ENCODE measurements at places on chromosomes 1 and 21.

GRCh38 chr21:14734191-14734590 lies 188.1 kb upstream of the SAMSN1 start:
- DNase-seq = no peak

- no peak for DNase-seq
Observed at GRCh38 chr1:175802407-175803123, 59.2 kb upstream of the TNR start.

DNA sequence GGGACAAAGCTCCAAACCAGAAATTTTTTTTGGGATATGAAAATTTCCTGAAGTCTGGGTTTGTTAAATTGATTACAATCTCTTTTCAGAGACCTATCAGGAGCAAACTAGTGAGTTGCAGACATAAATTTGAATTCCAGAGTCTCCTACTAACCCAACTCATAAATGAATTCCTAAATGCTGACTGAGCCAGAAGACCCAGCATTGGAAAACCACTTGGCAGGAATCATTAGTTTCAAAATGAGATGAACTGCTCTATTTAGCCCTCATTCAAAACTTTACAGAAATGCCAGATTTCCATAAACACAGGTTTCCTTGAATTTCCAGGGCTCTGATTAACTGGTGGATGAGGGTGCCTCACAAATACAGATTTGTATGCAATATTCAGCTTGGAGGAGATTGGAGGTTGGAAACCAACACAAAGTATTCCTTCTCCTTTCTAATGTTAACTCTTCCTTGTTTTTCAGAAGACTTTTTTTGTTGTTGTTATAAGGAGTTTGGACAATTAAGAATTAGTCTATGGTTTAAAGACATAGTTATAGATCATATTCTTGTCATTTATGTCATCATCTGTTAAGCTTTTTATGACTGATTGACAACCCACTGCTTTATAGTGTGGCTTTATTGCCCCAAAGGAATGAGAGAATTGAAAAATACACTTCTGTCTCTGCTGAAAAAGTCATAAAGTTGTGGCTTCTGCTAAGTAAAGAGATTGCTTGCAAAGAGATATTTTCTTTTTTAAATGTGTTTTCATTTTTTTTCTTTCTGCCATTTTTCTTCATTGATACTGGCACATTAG lies 222.8 kb downstream of the HLX start:
- no peak for DNase-seq

- DNase-seq = peak; percentile 47
Observed at GRCh38 chr1:226798427-226799411, 59.6 kb upstream of the ITPKB start.

GRCh38 chr1:118290571-118290970 lies 105.5 kb upstream of the SPAG17 start:
- no peak for DNase-seq

DNA sequence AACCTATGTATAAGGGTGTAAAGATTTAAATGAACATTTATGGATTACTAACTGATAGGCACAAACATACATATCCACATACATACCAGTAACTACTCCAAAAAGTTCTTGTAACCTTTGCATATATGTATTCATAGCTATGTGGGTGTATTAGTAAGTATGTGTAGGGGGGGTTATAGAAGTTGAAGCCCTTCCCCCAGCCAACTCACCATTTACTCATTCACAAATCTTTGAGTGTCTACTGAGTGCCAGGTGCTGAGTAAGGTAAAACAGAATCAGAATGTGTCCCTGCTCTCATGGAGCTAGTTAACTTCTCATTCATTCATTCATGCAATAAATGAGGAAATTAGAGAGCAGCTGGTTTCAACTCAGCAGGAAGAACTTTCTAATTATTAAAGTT lies 1.3 kb downstream of the C1orf146 start:
- no peak for DNase-seq

- no peak for DNase-seq
Observed at GRCh38 chr1:110671361-110671760, 3.4 kb downstream of the KCNA3 start.

- no peak for DNase-seq
Observed at GRCh38 chr21:15795533-15795932, 65.8 kb downstream of the USP25 start.

DNA sequence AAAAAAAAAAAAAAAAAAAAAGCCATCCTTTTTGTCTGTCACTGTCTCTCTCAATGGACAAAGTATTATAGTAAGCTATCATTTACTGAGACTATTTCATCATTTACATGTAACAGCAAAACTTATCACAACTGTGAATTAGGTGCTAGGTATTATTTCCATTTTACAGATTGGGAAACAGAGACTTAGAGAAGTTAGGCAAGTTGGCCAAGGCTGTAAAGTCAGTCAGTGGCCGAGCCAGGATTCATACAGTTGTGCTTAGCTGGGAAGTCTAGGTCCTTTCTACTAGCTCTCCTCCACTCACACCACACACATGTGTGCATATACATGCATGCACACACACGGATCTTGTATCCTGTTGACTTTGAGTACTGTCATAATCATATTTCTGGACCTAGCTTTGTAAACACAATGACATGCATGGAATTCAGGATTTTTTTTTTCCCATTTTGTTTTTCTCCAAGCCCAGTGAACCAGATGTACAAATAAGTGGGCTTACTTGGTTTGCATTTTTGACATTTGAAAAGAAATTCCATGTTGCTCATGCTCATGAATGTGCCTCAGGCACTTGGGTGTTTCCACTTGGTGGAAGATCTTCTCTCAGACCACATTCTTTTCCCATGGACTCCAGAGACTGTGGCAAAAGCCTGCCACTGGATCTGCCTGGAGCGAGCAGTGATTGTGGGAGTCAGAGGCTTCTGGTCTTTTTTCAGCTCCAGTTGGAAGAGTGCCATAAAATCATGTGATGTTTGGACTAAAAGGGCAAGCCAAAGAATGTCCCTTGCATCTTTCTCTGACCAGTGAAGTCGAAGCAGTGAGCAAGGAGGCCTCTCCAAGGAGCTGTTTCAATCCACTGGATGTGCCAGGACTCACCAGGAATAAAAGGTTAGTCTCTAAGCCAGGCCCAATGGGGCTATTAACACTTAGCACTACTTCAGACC lies 61.7 kb upstream of the DNAJC6 start:
- no peak for DNase-seq

DNA sequence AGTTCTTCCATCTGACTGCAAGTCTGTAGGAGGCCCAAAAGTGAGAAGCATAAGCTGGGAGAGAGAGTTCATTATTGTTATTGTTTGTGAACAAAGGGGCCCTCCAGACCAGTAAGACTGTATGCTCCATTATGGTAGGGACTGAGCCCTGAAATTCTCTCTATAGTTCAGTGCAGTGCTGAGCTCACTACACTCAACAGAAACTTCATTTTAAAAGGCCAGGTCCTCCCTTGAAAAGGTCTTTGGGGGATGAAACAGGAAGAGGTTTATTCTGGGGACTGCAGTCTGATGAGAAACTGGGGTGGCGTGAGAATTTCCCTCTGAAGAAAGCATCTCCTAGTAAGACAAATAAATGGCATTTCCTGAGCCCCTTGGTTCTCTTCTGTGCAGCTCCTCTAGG lies 5.5 kb upstream of the GATAD2B start:
- no peak for DNase-seq

DNA sequence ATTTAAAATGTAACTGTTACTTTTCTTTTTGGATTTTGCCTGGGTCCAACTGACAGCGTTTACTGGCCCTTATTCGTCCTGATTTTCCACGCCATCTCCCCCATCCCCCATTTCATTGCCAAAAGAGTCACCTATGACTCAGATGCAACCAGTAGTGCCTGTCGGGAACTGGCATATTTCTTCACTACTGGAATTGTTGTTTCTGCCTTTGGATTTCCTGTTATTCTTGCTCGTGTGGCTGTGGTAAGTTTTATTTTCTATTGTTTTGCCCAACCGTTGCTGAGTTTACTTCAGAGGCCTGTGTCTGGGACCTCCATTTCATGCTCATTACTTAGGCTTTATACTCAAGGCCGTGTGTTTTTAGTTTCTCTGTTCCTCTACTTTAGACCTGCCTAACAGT lies 9.3 kb downstream of the LEPR start:
- DNase-seq = no peak

DNA sequence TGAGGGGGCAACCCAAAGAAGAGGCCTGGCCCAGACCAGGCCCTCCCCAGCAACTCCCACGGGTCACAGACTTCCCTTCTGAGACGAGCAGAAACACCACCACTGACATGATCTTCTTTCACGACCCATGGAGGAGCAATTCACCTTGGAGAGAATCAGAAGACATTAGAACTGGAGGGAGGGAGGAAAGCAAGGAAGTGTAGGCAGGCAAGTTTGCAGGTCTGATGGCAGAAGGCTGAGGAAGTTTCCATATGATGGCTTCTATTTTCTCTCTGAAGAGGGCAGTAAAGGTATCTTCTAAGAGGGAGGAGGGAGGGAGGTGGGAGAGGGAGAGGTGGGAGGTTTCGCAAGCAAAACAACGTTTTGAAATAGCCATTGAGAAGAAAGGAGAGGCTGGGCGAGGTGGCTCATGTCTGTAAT lies 1.4 kb upstream of the UBXN10 start:
- no peak for DNase-seq

DNA sequence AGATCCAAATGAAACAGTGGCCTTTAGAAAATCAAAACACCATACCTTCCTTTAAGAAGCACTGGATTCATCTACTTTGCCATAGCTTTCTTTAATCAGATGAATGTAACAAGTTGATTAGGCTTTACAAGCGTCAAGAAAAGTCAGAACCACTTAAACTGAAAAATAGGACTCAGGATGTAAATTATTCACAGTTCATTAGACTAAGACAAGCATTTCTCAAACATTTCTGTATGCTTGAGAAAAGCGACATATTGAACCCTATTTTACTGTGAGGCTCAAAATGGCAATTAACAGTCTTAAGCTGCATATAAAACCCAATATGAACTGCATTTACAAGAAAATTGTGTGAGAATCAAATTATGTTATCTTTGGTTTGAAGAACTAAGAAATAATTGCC lies 256.7 kb upstream of the SNX7 start:
- DNase-seq = no peak

GRCh38 chr1:73839922-73840321 lies 358.1 kb downstream of the LRRIQ3 start:
- DNase-seq = no peak

DNA sequence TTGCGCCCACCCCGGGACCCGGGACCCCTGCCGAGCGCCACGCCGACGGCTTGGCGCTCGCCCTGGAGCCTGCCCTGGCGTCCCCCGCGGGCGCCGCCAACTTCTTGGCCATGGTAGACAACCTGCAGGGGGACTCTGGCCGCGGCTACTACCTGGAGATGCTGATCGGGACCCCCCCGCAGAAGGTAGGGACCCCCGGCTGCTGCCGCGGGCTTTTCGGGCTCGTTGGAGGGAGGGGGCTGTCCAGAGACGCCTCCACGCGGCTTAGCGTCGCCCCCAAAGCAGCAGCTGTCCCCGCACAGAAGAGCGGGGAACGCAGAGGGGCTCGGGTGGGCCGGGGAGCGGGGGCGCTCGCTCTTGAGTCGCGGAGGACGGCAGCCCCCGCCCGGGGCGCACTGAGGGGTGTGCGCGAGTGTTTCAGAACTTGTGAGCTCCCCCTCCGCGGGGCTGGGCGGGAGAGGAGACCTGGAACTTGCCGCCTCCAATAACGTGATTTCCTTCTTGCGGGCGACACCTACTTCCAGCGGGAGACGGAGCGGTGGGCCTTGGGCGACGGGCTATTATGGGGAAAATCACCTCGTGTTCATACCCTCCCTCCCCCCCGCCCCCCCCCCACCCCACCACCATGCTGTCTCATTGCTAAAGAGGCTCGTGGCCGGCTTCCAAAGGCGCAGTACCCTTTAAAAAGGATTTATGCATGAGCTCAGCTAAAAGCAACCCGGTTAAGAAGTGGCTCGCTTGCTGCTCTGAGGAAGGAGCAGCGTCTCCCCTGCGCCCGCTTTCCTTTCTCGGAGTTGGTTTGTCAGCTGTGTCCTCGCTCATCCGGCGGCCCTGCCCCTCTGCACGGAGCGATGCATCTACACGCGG lies 664 bp downstream of the BACE2 start:
- DNase-seq = no peak

GRCh38 chr1:147634645-147635044 lies 35.7 kb downstream of the ACP6 start:
- no peak for DNase-seq

- no peak for DNase-seq
Observed at GRCh38 chr1:96416111-96416595, 305.4 kb upstream of the PTBP2 start.

DNA sequence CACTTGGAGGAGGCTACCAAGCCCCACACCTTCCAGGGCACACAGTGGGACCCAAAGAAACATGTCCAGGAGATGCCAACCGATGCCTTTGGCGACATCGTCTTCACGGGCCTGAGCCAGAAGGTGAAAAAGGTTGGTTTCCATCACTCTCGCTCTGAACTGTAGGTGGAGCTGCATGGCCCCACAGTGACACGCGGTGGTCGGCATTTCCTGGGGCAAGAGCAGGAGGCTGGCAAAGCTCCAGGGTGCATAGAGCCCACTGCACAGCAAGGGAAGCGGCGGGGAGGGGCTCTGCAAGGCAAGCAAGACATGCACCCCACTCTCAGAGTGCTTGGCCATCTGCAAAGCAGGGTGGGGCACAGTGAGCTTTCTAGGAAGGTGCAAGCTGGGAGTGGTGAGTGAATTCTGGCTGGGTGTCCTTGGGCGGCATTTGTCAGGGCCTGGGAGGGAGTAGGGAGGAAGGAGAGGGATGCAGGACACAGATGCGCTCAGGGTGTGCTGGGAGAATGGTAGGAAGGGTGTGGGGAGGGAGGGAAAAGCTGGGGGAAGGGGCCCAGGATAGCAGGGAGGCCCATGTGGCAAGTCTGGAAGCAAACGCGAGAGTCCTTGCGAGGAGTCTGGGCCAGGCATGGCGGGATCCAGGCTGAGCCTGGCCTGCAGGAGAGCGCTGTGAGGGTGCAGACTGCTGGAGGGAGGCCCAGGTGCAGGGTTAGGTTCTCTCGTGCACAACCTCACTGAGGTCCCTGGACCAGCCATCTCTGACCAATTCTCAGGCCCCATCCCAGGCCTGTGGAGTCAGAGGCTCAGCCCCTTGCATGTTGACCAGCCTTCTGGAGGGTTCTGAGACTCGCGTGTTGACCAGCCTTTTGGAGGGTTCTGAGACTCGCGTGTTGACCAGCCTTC lies 11.0 kb downstream of the TRPM2 start:
- no peak for DNase-seq

DNA sequence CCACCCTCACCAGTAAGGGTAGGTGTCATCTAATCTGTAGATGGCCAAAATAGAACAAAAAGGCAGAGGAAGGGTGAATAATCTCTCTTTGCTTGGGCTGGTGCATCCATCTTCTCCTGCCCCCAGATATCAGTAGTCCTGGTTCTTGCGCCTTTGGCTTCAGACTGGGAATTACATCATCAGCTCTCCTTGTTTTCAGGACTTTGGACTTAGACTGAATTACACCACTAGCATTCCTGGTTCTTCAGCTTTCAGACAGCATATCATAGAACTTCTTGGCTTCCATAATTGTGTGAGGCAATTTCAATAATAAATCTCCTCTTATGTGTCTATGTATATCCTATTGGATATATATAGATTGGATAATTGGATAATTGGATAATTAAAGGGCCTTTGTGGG lies 403.0 kb upstream of the USP24 start:
- no peak for DNase-seq

GRCh38 chr1:166933140-166933539 lies 42.2 kb downstream of the ILDR2 start:
- no peak for DNase-seq

- no peak for DNase-seq
Observed at GRCh38 chr1:209774592-209774991, 9.8 kb downstream of the C1orf74 start.

Measured in stimulated activated CD4-positive, alpha-beta T cell treated with anti-CD3 and anti-CD28 coated beads, Interleukin-2, amount 100 ng/mL, for 4 hours (primary cell).